Liver (tissue), 10 donors: ENCODE measurements at places on chromosomes 11 and 22. TPM values are rescaled to one million over a fixed set of nuclear protein-coding genes. Genes with fewer than 3 reads are reported as not detected.

The H19 gene
- 426 TPM for polyA plus RNA-seq

The SHANK3 gene
- 1.1 TPM for polyA plus RNA-seq

GRCh38 chr11:66686801-66687750, 9.4 kb upstream of the RBM4B start:
- H3K27ac ChIP-seq = no peak overlapping the region
- H3K36me3 ChIP-seq = peaks cover 21% of the 10 kb centered on the region
- H3K4me3 ChIP-seq = no peak overlapping the region
- no peak for DNase-seq

DNA sequence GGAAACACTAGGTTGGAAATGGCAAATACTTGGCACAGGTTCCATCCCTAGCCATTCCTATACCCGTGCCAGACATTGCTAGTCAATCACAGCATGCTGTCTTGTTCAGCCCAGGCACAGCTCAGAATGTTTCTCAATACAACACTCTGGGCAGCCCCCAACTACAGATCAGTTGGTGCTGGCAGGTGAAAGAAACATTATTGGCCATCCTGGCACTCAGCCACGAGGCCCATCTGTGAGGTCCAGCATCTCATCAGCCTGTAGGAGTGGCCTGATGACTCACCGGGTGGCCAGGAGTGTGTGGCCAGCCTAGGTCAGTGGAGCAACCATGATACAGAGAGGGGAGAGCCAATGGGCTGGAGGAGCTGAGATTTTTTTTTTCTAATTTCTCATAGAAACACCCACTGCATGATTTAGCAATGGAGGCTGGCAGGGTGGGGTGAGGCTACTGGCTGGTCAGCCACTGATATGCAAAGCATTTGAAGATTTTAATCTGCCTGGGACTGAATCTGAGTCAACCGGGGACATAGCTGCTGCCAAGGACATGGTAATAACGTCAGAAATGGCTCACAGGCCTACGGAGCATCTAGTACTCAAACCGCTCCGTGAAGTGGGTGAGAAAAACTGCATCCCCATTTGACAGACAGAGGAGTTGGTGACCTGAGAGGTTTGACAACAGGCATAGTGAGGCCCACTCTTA, 5.4 kb downstream of the MYO18B start:
- H3K4me1 ChIP-seq = no peaks in the 10 kb centered on the region
- H3K36me3 ChIP-seq = no peaks in the 10 kb centered on the region
- no peak for DNase-seq
- H3K27me3 ChIP-seq = no peaks in the 10 kb centered on the region

DNA sequence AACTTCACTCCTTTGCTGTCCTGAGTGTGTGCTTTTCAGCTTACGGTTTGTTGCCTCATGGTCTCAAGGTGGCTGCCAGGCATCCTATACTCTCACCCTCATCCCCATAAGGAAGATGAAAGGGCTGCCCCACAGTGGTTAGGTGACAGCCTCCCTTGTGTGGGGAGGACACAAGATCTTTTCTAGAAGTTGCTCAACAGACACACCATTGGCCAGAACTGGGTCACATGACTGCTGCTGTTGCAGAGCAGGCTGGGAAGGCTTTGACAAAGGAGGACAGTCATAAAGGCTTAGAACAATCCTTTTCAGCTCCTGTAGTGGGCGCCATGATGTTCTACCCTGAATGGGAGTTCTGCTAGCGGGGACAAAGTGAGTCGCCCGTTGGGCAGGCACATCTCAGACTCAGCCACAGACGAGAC, 69.7 kb upstream of the RASD2 start:
- no peaks in the 10 kb centered on the region for H3K4me1 ChIP-seq
- no peaks in the 10 kb centered on the region for H3K27me3 ChIP-seq
- DNase-seq = no peak
